Progenitor cell of endocrine pancreas (in vitro differentiated cells): ENCODE measurements at places on chromosomes 16 and 17.

- no peak for DNase-seq
Measured at GRCh38 chr17:61139219-61139618, 260.4 kb upstream of the TBX2 start.

GRCh38 chr17:77200711-77201110, 59.9 kb downstream of the SEC14L1 start:
- no peak for DNase-seq

DNA sequence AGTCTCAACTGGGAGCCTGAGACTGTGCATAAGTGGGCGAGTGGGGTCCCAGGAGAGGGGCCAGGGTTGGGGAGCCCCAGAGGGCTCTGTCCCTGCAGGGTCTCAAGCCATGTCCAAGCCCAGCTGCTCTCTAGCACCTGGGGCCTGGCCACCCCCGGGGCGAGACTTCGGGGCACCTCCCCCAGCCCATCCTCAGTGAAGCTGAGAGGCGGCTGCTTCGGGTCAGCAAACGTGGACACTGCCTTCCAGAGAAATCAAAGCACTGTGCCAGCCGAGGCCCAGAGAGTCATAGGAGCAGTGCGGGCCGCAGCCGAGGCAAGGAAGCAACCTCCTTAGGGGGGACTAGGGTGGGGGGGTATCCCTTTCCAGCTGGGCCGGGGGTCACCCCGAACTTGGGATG, 77.5 kb downstream of the ENGASE start:
- DNase-seq: no peak

DNA sequence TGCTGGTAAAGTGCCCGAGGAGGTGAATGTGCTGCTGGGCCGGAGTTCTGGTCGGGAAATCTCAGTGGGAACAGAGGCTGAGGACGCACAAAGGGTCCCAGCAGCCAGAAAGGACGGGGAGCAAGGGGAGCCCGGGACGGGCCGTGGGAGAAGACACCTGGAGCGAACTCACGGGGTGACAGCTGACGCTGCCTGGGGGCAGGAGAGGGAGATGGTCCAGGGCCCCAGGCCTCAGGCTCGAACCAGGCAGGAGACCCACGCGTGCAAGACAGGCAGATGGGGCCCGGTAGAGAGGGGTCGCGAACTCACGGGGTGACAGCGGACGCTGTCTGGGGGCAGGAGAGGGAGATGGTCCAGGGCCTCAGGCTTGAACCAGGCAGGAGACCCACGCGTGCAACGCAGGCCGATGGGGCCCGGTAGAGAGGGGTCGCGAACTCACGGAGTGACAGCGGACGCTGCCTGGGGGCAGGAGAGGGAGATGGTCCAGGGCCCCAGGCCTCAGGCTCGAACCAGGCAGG, 72.9 kb downstream of the METRNL start:
- DNase-seq: no peak

DNA sequence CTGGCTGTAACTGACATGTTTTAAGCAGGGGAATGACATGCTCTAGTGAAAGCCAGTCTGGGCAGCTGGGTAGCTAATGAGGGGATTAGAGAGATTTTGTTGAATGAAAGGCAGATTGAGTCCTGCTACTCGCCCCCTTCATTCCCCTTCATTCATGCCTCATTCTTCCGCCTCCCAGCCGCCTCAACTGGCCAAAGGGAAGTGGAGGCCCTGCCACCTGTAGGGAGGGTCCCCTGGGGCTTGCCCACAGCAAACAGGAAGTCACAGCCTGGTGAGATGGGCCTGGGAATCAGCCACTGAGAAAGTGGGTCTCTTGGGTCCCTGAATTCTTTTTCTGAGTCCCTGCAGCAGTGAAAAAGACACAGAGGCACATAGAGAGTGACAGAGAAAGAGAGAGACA, 1.1 kb upstream of the CD19 start:
- DNase-seq: no peak

DNA sequence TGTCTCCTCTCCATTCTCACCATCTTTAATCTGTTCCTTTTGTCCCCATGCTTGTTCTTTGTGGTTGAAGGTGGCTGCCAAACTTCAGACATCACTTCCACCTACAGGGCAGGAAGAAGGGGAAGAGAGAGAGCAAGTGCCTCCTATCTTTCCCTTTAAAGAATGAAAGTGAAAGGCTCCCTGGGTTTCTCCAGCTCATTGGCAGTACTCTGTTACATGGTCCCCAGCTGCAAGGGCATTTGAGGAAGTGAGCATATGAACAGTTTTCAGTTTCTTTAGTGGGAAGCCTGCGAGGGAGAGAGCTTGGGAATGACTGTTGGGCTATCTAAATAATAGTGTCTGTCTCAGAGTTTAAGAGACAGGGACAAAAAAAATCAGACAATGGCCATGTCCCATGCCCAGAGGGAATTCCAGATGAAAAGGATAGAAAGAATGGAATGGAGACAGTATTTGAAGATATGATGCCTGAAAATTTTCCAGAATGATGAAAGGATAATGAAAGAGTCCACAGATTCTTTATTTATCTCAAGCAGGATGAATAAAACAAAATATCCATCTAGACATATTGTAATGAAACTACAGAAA, 159.9 kb downstream of the LGALS9B start:
- DNase-seq: no peak

DNA sequence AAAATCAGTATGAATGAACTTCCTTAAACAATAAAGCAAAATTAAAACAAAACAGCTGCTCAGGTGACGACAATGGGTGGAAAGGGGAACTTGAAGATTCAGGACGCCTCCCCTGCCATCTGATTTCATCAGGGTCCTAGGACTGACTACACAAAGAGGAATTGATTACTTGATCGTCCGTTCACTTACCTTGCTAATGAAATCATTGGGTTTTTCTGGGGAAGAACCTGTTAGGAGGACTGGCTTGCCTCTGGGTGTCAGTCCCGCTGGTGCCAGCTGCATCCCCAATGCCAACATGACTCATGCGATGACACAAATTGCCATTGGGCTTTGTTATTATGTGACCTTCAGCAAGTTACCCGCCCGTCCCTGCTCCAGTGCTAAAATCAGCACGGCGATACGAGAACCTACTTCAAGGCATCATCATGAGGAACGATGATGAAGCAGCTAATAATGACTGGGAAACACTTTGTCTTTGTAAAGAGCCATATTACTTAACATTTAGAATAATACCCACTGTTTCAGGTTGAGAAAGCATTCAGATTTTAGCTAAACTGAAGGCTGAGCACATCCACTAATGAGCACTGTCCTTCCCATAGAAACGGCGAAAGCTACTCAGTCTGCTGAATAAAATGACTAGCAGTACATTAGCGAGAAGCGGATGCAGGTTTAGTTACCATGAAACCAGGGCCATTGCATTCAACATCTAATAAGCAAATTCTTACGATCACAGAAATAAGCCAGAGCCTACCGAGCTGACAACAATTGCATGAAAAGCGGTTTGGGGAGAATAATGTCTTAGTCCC, 139.4 kb downstream of the ZFHX3 start:
- DNase-seq: no peak

DNA sequence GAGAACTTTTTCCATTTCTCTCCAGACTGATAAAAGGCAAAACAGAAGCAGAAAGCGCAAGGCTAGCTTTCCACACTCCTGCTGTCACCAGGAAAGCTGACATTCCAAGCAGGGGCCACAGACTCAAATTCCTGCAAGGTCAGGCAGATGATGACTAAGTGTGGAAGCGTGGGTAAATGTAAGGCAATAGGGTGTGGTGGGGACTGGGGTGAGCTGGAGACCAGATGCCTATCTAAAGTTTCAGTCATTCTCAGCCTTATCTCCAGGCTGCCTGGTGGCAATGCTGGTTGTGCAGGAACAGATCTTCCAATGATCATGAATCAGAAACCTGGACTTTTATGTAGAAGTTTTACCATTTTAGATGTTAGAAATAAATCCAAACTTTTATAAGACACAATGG, 224.1 kb downstream of the GSG1L start:
- DNase-seq: no peak

DNA sequence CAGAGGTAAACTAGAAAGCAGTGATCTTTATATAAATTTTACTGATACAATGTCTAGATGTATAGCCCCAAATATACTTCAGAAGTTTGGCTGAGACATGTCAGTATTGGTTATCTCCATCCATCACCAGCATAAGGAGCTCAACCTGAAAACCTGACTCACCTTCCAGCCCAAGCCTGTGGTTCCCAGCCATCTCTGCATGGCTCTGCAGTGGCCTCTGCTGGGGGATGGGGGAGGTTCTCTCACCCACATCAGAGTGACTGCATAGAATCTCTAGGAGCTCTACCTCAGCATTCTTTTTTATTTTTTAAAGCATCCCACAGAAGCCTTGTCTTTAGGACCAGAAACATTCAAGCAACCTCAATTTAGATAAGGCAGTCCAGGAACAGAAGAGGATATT, 27.3 kb downstream of the USP7 start:
- DNase-seq: peak; percentile 24

DNA sequence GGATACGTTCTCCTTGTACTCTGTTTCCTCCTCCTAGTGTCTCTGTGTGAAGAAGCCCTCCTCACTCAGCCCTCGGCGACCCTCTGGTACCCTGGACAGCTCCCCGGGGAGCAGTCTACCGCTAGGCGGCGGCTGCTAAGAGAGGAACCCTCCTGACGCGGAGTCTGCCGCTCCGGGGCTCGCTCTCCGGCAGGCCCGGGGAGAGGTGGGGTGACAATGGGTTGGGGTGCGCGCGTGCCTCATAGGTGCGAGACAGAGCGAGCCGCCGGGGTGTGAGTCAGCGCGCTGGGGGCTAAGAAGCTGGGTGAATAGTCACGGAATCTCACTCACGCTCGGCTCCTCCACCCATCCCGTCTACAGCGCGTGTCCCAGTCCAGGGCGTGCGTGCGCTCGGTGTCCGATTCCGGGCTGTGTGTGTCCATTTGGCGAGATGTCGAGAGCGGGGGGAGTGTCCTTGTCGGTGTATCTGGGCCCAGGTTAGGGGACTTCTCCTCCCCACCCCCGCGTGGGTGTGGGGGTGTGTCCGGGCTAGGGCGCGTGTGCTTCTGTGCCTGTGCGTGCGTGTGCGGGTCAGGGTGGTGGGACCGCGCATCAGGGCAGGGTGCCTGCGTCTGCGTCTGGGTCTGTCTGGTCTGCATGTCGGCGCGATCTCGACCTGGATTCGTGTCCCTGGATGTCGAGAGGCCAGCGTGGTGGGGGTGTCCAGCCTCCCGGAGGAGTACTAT, 577 bp upstream of the HS3ST2 start:
- peak; percentile 89 for DNase-seq

- no peak for DNase-seq
Measured at GRCh38 chr17:79874329-79874981, 35.2 kb upstream of the CBX4 start.

- no peak for DNase-seq
Measured at GRCh38 chr16:22726868-22727267, 87.1 kb upstream of the HS3ST2 start.

- DNase-seq: no peak
Measured at GRCh38 chr17:50768346-50768761, 1.0 kb upstream of the ANKRD40CL start.

- no peak for DNase-seq
Measured at GRCh38 chr16:85867189-85867588, 31.8 kb upstream of the IRF8 start.

GRCh38 chr16:24138024-24138423, 118.1 kb upstream of the CACNG3 start:
- DNase-seq: no peak

DNA sequence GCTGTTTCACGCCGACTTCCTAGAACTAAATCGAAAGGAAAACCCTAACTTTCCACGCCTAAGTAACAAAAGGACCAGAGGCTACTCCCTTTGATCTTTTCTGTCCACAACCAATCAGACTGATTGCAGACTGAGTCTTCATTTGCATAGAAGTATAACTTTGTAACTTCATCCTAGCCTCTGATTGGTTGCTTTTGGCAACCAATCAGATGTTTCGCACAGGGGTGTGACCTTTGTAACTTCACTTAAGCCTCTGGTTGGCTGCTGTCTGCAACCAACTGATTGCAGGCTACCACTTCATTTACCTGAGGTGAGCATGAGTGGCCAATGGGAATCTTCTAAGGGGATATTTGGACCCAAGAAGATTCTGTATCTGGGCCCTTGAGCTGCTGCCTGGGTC, 17.4 kb upstream of the ICAM2 start:
- no peak for DNase-seq

- peak; percentile 54 for DNase-seq
Measured at GRCh38 chr16:2919511-2920255, 8.0 kb downstream of the FLYWCH1 start.

GRCh38 chr17:4499431-4500190, 930 bp downstream of the SPNS2 start:
- no peak for DNase-seq
